ENCODE measurements at places on chromosomes 2 and 18.

DNA sequence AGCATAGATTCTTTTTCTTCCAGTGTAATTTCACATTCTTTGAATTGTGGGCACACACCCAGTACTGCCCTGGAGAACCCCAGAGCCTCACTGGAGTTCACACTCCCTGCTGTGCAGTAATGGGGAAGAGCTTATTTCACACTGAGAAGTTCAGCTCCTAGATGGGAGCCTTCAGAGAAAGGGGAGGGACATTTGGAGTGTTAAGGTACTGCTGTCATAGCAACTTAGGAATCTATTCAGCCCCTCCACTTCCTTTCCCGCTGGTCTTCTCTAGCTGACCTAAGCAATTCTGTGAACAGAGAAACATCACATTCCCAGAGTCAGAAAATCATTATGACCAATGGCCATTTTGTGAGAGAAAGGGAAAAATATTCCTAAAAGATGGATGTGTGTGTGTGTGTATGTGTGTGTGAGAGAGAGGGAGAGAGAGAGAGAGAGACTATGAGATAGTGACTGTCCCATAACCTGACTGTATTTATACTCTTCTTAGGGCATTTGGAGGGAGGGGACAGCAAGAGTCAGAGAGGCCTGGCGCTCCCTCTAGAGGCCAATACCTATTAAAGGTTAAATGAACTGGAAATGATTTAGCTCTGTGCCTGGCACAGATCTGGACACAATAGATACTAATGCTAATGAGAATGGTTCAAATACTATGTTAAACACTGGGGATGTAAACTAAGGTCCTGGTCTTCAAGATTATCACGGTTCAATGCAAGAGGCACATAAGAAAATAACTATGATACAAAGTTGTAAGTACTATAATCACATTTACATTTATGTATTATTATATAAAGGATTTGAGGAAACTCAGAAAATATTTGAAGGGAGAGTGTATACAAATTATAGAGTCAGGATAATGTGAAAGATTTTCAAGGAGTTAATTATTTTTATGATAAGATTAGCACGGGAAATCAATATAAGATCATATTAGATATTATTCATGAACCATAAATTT is 41.5 kb upstream of the RPE start:
- DNase-seq: peak; percentile 36

DNA sequence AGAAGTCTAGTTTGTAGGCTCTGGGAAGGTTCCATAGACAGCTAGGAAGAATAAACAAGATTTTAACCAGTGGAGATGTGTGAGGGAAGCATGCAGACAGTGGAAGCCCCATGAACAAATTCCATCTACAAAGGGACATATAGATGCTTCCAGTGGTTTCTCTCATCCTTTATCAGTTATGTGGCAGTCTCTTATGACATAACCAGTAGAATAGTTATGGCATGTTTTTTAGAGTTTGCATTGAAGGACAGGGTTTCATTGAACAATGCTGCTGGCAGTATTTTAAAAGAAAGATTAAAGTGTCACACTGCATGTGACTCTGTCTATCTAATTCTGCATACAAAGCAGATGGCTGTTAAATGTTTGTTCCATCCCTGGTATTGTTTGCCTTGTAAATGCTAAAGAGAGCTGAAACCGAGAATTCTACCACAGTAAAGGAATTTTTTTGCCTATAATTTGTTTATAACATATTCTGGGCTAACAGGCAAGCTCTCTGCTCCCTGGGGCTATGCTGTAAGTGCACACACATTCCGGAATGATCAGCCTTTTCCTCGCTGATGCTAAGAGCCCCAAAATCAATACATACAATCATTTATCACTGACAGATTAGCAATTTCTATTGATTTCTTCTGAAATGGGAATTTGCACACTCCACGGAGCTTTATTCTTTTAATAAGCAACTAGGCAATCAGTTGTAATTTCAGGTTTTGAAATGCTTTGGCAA is 76.8 kb upstream of the PELI1 start:
- no peak for DNase-seq

DNA sequence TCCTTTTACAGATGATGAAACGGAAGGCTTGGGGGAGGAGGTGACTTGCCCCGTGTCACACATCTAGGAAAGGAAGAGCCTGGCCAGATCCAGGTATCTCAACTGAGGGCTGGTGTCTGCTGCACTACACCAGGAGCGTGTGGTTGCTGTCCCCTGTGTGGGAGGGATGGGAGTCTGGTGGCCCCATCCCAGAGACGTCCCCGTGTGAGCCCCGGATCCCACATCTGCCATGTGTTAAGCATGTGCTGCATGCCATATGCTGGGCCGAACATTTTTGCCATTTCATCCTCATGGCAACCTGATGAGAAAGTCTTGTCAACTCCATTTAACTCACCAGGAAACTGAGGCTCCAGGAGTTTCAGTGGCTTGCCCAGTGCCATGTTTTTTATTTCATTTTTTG is 4.2 kb downstream of the GAREM2 start:
- no peak for DNase-seq

GRCh38 chr2:47250586-47251403 is 95.7 kb upstream of the STPG4 start:
- DNase-seq: no peak

- peak; percentile 44 for DNase-seq
These were observed 278.7 kb downstream of the BCL2 start for GRCh38 chr18:63040788-63041410.

DNA sequence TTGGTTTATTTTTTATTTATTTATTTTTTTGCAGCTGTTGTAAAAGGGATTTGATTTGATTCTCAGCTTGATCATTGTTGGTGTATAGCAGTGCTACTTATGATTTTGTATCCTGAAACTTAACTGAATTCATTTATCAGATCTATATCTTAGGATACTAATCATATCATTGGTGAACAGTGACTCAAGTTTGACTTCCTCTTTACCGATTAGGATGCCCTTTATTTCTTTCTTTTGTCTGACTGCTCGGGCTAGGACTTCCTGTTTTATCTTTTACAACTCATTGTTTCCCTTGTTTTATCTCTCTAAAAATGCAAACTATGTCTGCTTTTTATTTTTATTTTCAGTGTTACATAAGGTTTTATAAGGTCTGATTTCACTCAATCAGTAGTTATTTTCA is 23.6 kb downstream of the SP100 start:
- DNase-seq: peak; percentile 18

GRCh38 chr18:11574545-11574944 is 34.9 kb upstream of the SLC35G4 start:
- DNase-seq: no peak

- peak; percentile 34 for DNase-seq
These were observed 72.2 kb downstream of the LNPK start for GRCh38 chr2:175929850-175930249.

DNA sequence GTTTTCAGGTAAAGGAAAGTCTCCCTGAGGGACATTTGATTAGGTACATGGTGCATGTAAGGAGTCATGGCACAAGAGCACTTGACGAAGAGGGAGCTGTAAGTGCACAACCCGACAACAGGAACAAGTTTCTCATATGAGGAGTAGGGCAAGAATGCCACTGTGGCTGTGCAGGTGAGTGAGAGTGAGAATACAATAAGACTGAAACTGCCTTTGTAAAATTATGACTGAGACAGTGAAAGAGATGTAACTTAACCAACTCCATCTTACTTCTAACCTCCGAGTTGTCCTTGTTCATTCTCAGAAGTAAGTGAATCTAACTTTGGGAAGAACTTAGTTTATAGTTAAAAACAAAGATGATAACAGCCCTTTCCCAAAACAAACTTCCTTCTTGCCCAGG is 1025.8 kb upstream of the CNTNAP5 start:
- no peak for DNase-seq

DNA sequence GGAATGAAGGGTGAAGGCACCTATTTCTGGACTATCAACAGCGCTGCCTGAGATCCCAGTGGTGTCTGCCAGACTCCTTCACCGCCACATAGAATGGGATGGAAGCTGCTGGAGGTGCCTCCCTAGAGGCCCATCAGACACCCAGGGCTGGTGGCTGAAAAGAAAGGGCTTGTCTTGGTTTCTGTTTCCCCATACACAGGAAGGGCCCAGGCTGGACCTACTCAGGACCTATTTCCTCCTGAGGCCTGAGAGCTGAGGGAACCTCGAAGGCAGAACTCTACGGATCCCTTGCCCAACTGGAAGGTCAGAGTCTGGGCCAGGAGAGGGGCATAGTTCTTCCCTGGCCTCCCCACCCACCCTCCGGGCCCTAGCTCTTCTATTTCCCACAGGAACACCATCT is 2.9 kb upstream of the CLEC4F start:
- peak; percentile 37 for DNase-seq

GRCh38 chr2:157805519-157805918 is 70.6 kb downstream of the ACVR1 start:
- no peak for DNase-seq

GRCh38 chr2:42974721-42975717 is 182.6 kb upstream of the HAAO start:
- peak; percentile 39 for DNase-seq
